ENCODE measurements at places on chromosomes 5 and 9.

DNA sequence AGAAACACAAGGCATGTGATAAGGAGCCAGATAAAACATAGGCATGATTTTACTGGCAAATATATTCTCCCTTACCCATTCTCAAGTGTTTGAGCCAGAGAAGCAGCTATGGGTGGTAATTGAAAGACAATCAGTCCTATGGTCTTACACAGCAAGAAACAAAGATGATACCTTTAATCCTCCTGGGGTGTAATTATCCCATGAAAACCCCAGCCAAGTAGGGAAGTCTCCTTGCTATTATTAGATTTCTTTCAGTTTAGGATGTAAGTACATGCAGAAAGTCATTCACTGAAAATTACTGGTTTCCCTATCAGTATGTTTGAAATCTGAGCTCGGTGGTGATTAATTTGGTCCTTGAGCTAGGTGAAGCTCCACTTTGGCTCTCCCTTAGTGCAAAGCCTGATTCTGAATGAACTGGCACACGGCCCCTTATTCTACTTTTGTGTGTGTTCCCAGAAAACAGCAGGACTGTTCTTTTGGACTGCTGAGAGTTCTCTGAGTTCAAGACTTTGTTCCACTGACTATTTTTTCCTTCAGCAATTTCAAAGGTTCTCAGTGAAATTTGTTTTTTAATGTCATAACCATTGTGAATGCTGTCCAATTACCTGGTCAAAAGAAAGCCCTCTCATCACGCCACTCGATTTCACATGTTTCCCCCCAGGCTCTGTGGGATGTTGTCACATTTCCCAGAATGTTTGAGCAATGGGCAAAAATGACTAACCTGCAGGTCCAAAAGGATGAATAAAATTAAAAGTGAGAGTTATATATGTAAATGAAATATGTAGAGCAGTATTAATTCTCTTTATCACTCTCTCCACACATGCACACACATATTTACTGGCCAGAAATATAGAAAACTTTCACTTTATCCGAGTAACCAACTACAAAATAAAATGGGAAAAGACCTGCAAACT, 343.0 kb downstream of the RAB3C start:
- no peak for DNase-seq

DNA sequence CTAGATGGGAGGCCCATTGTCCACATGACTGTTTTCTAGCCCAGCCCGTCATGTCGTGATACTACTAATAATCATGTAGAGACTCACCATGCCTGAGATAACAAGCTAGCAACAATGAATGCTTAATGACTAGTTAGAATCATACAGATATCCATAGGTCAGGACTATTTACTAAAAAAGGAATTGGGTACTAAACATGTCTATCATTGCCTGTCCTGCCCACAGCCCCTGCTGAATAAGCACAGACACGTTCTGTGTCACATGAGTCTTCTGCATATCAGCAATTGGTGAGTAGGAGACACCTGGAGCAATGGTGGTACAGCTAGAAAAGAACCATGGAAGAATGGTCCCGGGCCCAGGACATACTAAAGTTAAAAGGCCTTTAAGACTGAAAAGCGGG, 18.0 kb downstream of the FRRS1L start:
- no peak for DNase-seq

GRCh38 chr5:150506571-150507473, 1.1 kb upstream of the NDST1 start:
- DNase-seq: no peak

GRCh38 chr5:112787896-112788295, 50.2 kb downstream of the APC start:
- DNase-seq: no peak

DNA sequence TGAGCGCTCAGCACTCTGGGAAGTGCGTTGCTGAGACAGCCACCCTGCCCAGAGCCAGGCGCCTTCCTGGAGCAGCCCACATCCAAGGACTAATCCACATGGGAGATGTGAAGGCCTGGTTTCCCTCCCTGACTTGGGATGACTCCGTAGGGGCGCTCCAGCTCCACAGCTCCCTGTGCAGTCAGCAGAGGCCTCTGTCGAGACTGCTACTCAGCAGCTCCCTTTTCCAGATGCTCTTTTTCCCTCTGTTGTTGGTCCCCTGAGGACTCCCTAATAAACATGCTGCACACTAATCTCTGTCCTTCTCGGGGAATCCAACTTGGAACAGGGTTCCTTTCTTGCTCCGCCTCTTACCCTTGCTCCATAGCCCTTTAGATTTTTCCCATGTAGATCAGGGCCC, 237.3 kb downstream of the ZSWIM6 start:
- no peak for DNase-seq

DNA sequence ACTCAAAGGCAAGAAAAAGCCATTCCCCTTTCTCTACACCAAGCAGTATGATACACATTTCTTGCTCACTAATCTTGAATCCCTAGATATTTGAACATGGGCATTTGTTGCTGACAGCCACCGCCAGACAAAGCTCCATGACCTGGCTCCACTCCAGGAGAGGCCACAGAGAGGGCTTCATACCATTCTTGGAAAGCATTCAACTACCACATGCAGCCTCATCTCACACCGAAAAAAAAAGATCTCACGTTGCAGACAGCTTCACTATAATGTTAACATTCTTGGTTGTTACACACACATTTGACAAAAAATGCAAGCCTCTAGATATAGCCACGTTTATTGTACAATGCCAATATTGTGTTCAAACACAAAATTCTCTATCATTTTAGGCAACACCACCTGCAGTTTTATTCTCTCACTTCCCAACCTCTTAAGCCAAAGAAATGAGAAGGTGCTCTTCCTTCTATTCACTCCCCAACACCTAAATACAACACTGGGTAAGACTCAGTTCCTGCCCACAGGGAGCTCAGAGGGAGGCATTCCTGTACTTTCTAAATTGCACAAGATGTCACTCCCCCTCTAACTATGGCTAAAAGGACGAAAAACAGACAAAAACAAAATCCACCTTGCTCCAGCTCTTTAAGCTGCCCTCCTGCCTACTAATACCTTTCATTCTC, 222.4 kb downstream of the TSSK1B start:
- DNase-seq: no peak

- DNase-seq: no peak
Observed at GRCh38 chr5:168432903-168433302, 53.4 kb upstream of the RARS1 start.

DNA sequence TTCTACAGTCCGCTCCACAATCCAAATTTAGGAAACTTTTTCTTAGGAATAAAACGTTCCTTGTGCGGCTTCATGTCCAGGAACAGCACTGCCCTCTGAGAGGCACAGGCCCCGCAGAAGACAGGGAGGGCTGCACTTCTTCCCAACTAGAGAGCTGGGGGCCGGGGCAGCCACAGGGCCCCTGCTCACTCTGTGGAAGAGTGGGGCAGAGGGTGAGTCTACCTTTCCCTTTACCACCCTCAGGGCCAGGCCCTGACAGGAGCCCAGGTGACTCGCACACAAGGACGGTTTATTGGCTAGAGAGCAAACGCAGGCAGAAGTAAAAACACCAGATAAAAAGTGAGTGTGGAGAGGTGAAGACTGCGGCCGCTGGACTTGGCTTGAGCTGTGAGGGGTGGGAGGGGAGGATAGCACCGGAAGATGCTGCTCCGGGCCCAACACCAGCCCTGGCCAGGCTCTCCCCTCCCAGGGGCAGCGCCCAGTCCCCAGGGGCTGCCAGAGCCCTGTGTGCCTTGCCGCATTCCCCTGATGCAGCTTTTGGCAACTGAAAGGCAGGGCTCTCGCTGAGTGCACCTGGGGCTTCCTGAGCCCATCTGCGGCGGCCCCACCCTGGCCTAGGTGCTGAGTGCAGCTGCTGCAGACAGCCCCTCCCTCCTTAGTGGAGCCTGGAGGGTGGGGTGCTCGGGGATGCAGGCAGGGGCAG, 20.2 kb downstream of the SH3GLB2 start:
- DNase-seq: no peak

DNA sequence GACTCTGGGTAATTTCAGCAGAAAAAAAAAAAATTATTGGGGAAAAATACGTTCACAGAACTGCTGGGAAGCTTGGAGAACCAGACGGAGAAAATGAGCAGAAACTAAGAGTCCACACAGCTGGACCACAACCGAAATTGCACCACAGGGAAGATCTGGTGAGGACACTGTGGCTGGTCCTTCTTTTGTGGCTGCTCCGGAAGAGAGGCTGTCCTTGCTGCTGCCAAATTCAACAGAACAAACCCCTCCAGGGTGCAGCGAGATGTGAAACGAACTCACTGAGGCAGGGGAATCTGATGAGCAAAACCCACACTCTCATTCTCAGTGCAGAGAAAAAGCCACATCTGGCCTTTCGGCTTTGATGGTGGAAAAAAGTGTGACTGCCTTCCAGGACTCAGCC, 200.0 kb downstream of the ACTL7B start:
- DNase-seq: no peak

GRCh38 chr5:154366353-154366752, 79.4 kb upstream of the SAP30L start:
- no peak for DNase-seq

- no peak for DNase-seq
Observed at GRCh38 chr9:81410201-81410600, 279.1 kb downstream of the TLE1 start.

- peak; percentile 74 for DNase-seq
Observed at GRCh38 chr9:134544388-134545214, 97.0 kb upstream of the COL5A1 start.

DNA sequence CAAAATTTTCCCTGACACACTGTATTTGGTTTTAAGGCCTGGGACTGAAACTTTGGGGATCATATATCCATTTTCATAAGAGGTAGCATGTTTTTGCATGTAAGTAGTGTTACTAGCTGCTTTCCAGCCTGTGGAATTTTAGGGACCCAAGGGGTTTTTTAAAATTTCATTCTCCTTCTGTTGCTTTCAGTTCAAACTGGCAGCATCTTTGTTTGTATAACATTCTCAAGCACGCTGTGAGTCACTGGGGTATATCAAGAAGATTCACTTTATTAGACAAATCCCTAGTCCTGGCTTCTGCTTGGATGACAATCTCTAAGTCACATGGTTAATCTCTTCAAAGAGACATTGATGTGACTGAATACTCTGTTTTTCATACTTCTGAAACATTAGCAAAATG, 479.0 kb downstream of the CYLC2 start:
- no peak for DNase-seq

DNA sequence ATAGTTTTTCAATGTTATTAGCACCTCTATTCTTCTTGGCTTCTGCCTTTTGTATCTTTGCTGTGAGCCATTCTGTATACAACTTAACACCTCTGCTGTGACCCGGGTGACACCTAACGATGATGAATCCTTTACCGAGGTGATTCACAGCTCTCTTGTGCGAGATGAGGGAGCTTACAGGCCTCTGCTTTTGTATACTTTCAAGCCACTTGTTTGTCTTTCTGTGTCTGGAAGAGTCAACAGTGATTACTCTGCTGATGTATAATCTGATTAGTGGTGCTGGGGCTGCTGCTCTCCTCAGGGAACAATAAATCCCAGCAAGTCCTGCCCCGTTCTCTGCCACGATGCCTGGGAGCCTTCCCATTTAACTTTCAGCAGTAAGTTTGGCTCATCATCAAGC, 442.9 kb upstream of the SGCD start:
- no peak for DNase-seq

DNA sequence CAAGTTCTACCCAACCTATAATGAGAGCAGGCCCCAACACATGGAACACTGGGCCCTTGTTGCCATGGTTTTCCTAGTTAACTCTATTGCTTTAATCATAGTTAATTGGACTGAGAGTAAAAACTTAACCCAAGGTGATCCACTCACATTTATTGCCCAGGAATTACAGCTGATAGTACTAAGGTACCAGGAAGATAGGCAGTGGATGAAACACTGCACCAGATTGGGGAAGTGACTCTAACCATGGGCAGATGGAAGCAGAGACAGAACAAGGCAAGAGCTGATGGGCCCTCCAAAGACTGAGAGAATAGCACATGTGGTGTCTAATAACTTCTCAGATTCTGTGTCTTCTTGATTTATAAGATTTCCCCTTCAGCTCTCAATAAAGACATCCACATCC, 145.7 kb upstream of the TRIM32 start:
- DNase-seq: no peak

DNA sequence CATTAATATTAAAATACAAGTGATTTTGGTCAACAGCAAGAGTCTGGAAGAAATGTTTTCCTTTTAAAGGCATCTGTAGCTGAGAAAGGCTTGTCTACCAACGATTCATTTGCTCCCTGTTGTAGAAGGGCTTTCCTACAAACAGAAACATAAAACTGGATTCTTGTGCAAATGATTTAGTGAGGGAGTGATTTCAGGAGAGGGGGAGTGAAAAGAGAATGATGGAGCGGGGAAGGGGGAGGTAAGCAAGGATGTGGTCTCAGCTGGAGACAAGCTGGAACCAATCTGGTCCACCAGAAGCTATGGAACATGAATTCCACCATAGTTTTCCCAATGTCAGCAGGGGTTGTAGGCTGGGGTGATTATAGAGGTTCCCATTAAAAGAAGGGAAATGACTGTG, 196.3 kb downstream of the FBXO4 start:
- no peak for DNase-seq

DNA sequence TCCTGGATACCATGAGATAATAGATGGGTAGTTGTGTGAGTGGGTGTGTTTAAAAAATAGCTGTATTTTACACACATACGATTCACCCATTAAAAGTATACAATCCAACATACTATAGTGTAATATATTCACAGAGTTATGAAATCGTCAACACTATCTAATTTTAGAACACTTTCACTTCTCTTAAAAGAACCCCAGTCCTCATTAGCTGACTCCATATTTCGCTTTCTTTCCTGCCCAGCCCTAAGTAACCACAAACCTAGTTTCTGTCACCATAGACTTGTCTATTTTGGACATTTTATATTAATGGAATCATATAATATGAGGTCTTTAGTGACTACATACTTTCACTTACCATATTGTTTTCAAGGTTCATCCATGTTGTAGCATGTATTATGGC, 63.8 kb upstream of the S1PR3 start:
- no peak for DNase-seq

GRCh38 chr9:34321451-34321850, 7.6 kb downstream of the KIF24 start:
- no peak for DNase-seq

- no peak for DNase-seq
Observed at GRCh38 chr9:38180656-38181055, 111.6 kb upstream of the SHB start.

DNA sequence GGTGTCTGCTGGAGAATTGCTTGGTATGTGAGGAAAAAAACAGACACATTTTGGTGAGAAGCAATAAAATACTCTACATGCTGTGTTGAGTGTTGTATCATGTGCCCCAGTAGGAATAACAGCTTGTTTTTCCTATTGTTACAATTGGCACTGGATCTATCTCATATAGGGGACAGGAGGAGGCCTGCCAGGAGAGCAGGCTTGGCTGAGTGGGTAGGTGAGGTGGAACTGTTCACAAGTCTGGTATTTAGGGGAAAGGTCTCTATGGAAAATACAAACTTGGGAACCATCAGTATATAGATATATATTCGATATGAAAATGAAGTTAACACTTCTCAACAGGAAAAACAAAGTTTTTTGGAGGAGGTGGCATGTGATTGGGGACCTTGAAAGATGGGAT, 9.5 kb upstream of the SH3TC2 start:
- no peak for DNase-seq
